ENCODE measurements at places on chromosomes 2 and 18.
A peak's percentile ranks its signal among the peaks of the same experiment; 100 is the strongest.

- no peak for DNase-seq
Measured at GRCh38 chr2:240886023-240886565, 9.9 kb downstream of the MAB21L4 start.

DNA sequence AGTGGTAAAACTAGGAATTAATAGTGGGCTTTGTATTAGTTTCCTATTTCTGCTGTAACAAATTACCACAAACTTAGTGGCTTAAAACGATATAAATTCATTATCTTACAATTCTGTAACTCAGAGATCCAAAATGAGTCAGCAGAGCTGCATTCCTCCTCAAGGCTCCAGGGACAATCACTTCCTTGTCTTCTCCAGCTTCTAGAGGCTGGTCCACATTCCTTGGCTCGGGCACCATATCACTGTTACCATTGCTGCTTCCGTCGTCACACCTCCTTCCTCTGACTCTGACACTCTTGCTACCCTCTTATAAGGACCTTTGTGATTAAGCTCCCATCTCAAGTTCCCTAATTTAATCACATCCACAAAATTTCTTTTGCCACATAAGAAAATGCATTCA lies 567.8 kb upstream of the KLHL29 start:
- no peak for DNase-seq

DNA sequence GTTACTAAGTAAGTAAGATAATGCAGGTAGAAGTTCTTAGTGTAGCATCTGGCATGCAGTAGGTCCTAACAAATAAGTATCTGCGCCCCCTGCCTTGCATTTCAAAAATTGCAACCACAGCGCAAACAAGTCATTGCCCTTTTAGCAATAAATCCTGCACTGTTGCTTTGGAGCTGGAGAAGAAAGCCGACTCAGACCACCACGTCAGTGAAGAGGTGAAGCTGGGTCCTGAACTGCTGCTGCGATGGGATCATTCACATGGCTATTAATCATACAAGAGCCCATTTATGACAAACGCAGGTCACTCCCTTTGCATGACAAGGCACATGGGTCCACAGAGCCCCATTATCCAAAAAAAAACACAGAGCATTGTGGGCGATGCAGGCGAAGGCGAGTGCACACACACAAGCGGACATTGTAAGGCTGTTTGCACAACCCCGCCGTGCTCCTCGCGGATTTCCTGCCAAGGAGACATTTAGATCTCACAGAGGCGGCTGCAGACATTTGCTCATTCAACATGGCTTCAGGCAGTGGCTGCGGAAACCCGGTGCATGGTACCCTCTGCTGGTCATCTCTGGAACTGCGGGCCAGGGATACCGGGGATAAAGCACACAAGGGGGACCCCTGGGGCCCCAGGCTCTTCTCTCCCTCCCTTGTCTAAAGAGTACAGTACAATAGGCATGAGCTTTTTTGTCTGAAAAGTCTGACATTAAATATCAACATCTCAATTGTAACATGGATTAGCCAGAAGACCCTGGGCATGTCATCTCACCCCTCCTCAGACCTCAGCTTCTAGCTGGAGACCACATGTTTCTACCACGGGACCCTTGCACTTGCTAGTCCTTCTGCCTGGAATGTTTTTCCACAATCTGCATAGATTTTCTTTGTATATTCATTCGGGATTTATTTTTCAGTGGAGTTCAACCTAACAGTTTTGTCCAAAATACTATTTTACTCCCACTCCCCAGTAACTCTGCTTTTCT lies 56.7 kb downstream of the CYRIA start:
- DNase-seq: peak; percentile 75

DNA sequence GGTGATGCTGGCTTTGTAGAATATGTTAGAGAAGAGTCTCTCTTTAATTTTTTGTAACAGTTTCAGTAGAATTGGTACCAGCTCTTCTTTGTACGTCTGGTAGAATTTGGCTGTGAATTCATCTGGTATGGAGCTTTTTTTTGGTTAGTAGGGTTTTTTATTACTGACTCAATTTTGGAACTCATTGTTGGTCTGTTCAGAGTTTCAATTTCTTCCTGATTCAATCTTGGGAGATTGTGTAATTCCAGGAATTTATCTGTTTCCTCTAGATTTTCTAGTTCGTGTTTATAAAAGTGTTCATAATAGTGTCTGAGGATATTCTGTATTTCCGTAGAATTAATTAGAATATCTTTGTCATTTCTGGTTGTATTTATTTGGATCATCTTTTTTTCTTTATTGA lies 943.5 kb downstream of the TRIB2 start:
- no peak for DNase-seq

- DNase-seq: no peak
Measured at GRCh38 chr2:76679025-76679396, 843.2 kb downstream of the LRRTM4 start.

- DNase-seq: no peak
Measured at GRCh38 chr2:150538651-150539201, 51.3 kb upstream of the RND3 start.

GRCh38 chr2:60411295-60411694 lies 142.2 kb downstream of the BCL11A start:
- DNase-seq: no peak

DNA sequence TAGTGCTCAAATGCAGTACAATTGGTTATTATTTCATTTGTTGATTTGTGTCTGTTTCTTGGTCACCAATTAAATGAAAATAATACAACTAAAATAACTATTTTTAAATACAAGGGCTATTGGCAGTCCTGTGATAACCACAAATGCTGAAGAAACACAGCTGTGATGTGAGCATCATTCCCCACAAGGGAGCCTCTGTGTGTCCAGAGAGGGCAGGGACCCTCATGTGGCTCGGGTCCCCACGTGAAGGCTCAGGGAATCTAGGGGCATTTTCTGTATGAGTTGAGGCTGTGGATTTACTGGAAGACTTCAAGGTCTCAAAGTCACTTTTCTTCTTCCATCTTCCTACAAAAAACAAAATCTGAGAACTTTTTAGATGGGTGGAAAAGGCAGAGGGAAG lies 316.1 kb upstream of the RAB12 start:
- DNase-seq: no peak

DNA sequence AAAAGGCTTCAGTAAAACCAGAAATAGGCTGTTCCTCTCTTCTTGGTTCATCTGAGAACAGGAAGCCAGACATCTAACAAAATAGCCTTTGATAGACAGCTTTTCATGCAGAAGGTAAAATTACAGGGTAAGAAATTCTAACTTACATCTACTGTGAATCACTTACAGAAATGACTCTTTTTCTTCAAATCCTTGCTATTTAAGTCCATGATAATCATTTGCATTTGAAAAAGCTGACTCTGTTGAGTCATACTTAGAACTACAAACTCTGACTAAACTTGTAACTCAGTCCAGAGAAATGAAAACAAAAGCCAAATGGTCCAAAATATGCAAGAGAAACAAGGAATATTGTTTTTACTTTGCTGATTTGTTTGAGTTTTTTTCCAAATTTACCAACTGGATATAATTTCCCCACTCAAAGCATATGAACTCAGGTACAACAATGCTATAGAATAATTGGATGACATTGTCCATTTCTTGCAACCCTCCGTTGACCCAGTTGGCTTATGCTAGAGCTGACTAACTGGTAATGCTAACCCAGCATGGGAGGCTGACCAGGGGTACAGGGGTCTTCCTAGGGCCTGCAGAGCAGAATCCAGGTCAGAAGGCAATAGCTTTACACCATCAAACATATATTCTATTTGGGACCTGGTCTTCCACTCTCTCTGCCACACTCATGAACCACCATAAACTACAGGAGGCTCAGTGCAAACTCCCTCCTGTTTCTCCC lies 18.8 kb upstream of the MREG start:
- no peak for DNase-seq

- no peak for DNase-seq
Measured at GRCh38 chr2:233845301-233846060, 8.9 kb downstream of the HJURP start.

DNA sequence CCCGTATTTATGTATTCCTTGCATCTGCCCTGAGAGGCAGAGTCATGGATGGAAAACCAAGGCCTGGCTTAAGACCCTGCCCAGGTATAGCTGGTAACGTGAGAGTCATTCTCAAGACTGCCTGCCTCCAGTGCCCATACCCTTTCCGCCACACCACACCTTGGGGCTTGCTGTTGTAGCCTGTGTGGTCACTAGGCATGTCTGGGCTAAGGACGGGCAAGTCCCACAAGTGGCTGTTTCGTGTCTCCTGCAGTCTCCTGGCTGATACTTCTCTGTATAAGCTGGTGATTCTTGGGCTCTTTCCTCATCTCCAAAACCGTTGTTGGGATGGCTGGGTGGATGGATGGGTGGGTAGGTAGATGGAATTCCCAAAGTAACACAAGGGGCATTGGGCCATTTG lies 269.8 kb downstream of the KLHL29 start:
- no peak for DNase-seq

- no peak for DNase-seq
Measured at GRCh38 chr2:120465012-120465700, 119.2 kb downstream of the INHBB start.

GRCh38 chr2:59149271-59149670 lies 908.1 kb upstream of the FANCL start:
- no peak for DNase-seq

GRCh38 chr18:44325903-44326635 lies 354.6 kb upstream of the SETBP1 start:
- no peak for DNase-seq

All from stimulated activated CD8-positive, alpha-beta memory T cell treated with anti-CD3 and anti-CD28 coated beads, Interleukin-4, amount 100 ng/mL, for 24 hours (primary cell).